ENCODE measurements at places on chromosomes 4 and X.

- DNase-seq = peak; percentile 67
Measured at GRCh38 chr4:53507671-53508286, 83.5 kb downstream of the LNX1 start.

- no peak for DNase-seq
Measured at GRCh38 chrX:10259716-10260115, 102.9 kb downstream of the CLCN4 start.

DNA sequence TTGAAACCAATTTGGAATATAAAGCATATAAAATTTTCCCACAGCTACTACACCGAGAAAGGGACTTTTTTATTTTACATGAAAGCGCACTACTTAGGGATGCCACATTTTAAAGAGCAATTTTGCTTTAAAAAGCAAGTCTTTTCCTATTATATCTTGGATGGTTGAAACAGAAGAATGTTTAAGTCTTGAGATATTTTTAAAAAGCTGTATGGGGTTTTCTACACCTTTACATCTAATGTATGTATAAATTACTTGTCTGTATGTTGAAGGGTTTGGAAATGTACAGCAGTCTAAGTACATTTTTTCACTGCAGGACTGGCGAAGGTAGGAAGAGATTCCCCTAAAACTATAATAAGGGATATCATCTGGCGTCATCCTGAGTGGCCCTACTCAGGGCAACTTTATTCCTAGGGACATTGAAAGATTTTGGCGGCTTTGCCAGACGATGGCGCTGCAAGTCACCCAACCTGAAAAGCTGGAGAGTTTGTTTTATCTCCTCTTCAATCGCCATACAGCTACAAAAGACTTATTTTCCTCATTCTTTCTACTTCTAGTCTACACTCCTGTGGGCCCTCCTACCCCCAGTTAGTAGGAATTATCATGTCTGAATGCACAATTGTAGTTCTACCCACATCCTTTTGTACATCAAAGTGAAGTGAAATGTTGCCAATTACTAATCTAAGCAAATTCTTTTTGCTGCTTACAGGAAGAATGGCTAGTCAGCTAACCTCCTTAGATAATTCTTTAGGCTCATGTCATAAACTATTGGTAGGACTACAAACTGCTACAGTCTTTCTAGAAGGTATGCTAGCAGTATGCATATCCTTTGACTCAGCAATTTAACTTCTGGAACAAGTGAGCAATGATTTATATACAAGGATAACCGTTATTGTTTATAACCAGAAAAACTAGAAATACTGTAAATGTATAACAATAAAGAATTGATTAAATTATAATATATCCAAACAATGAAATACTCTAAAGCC, 782 bp upstream of the NEK1 start:
- peak; percentile 90 for DNase-seq

DNA sequence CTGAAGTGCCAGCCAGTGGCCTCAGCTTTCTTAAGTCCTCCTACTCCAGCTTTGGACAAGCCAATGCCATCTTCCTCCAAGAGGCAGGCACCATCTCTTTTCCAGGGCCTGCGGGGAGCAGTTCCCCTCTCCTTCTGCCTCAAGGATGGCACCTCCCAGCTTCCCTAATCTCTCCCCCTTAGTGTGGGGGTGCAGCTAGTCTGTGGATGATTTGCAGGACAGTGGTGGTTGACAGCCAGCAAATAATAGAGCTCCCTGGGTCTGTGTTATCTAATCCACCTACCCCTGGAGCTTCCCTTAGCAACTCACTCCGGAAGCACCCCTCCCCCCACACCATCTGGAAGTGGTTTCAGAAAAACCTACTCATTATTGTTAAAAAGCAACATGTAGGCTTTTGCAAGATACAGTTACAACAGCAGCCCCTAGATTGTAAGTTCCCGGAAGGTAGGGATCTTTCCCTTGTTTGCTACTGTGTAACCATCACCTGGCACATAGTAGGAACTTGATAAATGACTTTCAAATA, 247.1 kb downstream of the BCOR start:
- DNase-seq = no peak

DNA sequence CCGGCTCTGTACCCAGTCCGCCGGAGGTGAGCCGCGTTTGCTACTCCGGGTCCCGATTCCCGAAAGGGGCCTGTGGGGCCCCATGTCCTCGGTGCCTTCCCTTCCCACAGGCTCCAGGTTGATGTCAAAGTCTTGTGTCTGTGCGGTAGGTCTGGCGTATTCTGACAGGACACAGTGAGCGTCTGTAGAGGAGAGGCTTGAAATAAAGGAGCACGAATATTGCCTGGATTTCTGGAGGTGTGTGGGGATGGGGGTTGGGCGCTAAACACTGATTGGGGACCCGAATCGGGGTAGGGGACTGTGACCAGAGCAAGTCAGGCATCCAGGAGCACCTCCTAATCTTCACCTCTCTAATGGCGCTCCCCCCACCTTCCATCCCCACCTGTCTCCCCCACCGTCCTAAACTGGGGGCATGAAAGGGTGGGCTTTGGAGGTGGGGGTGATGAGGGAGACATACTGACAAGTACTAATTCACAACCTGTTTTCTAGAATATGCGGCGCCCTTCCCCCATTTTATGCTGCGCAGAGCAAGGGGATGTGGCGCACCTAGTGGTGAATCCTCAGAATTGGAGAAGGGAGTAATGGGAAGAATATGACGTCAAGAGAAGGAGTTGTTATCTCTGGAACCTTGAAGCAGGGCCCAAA, 855 bp downstream of the GPRASP2 start:
- peak; percentile 86 for DNase-seq

DNA sequence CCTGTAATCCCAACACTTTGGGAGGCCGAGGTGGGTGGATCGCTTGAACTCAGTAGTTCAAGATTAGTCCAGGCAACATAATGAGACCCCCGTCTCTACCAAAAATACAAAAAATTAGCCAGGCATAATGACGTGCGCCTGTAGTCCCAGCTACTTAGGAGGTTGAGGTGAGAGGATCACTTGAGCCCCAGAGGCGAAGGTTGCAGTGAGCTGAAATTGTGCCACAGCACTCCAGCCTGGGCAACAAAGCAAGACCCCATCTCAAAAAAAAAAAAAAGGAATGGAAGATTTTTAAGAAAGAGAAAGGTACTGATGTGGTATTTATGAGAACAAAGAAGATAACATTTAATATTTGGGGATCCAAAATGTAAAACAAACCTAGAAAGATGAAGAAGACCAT, 27.0 kb upstream of the NMU start:
- no peak for DNase-seq

GRCh38 chrX:119398974-119399771, at the start of gene SLC25A43:
TSS of gene SLC25A43 (plus strand) at chrX:119399336. CDS start at chrX:119399404, 68 bp downstream.
- DNase-seq = peak; percentile 49

- DNase-seq = no peak
Measured at GRCh38 chrX:113947548-113947947, 636.3 kb upstream of the HTR2C start.

DNA sequence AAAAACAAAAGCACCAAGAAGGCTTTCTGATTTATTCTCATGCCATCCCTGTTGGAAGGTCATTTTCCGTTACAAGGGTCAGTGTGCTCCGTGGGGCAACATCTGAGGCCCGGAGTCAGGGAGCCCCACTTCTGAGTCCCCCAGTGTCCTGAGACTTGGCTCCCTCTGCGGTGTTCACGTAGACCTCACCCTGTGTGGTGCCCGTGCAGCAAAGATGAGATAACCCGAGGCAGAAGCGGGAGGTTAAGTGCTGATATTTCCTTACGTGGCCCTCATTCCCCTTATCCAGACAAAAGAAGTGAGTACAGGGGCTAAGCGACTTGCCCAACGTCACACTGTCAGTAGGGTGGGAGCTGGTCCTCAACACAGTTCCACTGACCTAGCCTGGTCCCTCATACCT, 3.5 kb downstream of the JAKMIP1 start:
- DNase-seq = no peak

GRCh38 chr4:177099211-177099610, 210.5 kb upstream of the NEIL3 start:
- no peak for DNase-seq

- no peak for DNase-seq
Measured at GRCh38 chr4:138400543-138400942, 158.4 kb upstream of the SLC7A11 start.

DNA sequence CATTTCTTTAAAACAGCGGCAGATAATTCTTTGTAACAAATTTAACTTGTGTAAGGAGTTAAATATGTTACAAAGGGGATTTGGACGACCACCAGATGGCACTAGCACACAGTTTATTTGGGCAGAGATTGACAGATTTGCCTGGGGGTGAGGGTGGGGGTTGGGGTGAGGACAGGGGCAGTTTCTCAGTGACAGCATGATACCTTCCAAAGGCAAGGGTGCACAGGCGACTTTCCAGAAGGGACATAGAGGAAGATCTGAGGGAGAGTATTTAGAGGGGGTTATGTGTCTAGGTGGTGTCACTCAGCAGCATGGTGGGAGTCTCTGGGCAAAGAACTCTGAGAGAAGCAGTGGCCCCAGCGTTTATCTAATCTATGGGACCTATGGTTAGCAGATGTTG, 9.6 kb upstream of the TMA16 start:
- peak; percentile 78 for DNase-seq

GRCh38 chrX:4670606-4671005, 957.2 kb upstream of the PRKX start:
- peak; percentile 35 for DNase-seq

GRCh38 chrX:133815496-133815895, 169.9 kb downstream of the GPC3 start:
- DNase-seq = no peak

GRCh38 chr4:47478804-47479203, 6.3 kb upstream of the ATP10D start:
- no peak for DNase-seq

GRCh38 chr4:13597141-13597540, 30.4 kb downstream of the BOD1L1 start:
- DNase-seq = no peak

GRCh38 chrX:132961511-132961910, 3.1 kb upstream of the HS6ST2 start:
- no peak for DNase-seq

- no peak for DNase-seq
Measured at GRCh38 chr4:83569429-83569828, 33.5 kb downstream of the GPAT3 start.

GRCh38 chr4:114807357-114807756, 208.8 kb downstream of the UGT8 start:
- DNase-seq = no peak

- DNase-seq = peak; percentile 79
Measured at GRCh38 chr4:57043347-57044251, 64.9 kb downstream of the POLR2B start.

DNA sequence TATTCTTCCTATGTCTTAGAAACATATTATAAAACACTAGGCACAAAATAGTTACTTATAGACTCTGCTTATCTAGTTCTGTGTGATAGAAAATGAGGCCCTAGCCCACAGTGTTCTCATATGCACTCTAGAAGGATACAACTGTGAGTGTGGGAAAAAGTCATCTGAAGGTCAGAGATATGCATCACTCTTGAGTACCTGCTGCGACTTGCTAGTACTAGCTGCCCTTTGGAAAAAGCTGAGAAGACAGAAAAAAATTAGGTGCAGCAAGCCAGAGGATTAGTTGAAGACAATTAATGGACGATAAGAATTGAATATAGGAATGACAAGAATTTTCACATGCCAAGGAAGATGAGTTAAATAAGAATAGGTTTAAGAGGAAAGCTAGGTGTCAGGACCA, 61.3 kb downstream of the MTHFD2L start:
- no peak for DNase-seq

DNA sequence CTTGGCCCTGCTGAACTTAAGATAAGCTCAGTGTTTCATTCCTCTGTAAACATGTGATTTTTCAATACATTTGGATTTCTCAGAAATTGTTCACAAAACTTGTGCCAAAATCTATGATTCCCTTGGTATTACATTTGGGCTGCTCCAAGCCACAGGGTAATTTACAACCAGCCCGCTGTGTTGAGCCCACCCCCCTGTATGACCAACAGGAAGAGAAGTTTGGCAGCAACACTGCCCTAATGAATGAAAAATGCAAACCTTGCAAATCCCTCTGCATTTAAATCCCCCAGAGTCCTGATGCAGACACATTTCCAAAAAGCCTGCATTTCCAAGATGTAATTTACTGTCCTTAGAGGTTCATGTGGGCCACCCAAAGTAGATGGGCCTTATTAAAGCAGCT, 34.1 kb upstream of the GAB1 start:
- no peak for DNase-seq

DNA sequence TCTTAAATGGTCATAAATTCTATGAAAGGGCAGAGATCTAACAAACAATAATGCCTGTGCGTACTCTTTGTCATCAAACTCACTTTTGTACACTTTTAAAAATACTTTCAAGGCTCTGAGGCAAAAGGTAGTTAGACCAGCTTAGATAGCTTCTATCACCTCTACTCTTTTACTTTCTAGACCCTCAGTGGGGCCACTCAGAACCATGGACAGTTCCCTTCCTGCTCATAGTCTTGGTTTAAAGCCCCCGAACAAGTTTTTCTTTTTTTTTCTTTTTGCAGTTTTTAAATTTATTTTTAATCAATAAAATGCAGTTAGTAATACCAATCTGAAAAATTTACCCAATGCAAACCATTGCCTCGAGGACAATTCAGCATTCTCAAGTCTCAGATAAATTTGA, 460.5 kb upstream of the CNKSR2 start:
- DNase-seq = peak; percentile 7

- no peak for DNase-seq
Measured at GRCh38 chr4:132670557-132670956, 478.5 kb upstream of the PCDH10 start.

DNA sequence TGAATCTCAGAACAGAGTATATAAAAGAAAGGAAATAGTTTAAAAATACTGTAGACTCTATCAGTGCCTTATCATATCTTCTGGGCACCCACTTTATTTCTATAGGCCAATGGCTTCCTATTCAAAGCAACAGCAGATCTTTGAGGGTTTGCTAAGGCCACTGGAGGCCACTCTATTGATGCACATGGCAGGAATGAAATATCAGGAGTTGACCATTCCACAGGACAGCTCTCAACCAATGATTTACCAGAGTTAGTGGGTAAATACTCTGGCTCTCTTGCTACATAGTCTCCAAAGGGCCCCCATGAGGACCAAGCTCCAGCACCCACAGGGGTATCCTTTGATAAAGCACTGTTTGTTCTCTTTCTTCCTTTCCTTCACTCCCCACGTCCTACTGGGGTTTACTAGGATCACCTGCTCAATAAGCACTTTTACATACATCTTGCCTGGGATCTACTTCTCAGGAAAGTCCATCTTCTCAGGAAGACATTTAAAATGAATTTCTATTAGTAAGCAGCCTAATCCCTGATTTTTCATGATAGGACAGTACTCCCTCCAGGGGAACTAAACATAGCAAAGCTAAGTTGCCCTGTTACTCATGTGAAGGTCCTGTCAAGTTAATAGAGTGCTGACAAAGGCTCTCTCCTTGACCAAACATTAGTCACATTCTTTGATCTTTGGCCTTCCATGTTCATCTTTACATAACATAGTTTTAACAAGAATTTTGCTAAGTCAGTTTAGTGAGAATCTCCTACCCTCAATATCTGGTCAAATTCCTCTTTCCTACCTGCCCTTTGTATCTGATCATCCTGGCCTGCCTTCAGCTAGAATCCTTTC, 459.7 kb downstream of the GRXCR1 start:
- no peak for DNase-seq

GRCh38 chr4:6179362-6179761, 21.0 kb downstream of the JAKMIP1 start:
- no peak for DNase-seq

All from stomach (tissue), 19 donors.